ENCODE measurements at places on chromosomes 5 and 9.

DNA sequence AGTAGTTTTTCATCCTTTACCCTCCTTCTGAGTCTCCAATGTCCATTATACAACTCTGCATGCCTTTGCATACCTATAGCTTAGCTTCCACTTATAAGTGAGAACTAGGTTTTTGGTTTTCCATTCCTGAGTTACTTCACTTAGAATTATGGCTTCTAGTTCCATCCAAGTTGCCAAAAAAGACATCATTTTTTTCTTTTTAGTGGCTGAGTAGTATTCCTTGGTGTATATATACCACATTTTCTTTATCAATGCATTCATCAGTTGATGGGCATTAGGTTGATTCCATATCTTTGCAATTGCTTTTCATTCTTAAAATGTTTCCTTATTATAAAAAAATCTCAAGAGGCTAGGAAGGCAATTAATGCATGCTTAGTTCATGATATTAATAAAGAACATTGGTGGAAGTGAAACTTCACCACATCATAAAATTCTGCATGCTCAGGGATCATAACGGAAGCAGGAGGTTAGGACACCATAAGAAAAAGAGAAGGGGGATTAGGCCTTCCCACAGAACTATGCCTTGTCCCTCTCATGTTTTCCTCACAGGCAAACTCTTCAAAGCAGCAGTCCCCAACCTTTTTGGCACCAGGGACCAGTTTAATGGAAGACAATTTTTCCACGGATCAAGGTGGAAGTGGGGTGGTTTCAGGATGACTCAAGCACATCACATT lies 105.2 kb downstream of the FRMD3 start:
- no peak for DNase-seq

GRCh38 chr9:83622433-83622938 lies 457 bp upstream of the IDNK start:
- DNase-seq: no peak

DNA sequence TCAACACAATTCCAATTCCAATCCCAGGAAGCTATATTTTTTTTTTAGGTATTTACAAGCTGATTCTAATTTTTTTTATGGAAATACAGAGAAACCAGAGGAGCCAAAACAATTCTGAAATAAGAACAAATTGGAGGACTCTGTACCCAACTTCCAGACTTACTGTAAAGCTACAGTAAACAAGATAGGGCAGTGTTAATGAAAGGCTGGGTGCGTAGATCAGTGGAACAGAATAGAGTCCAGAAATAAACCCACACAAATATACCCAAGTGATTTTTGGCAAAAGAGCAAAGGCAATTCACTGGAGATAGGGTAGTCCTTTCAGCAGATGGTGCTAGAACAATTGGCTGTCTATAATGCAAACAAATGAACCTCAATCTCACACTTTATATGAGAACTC lies 50.6 kb downstream of the WHRN start:
- DNase-seq: no peak

DNA sequence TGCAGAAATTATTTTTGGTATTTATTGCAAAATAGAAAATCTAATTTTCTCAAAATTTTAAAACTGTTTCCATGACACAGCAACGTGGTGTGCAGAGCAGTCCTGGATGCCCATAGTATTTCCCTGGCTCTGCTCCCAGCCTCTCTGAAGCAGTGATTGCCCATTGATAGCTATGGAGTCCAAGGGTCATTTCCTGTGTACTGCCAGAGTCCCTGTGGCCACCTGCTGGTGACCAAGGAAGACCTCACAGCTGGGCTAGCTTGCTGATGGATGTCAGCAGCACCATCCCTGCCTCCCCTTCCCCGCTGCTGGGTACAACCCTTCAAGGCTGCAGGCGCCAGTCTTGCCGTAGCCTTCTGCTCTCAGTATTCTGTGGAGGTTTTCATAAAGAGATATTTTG lies 184.1 kb downstream of the DIRAS2 start:
- DNase-seq: no peak

GRCh38 chr5:160675988-160676387 lies 176.0 kb downstream of the ATP10B start:
- no peak for DNase-seq

- no peak for DNase-seq
These were observed 218.0 kb upstream of the C9orf72 start for GRCh38 chr9:27791311-27791710.

- DNase-seq: no peak
These were observed 186.7 kb downstream of the DRD1 start for GRCh38 chr5:175257128-175257846.

DNA sequence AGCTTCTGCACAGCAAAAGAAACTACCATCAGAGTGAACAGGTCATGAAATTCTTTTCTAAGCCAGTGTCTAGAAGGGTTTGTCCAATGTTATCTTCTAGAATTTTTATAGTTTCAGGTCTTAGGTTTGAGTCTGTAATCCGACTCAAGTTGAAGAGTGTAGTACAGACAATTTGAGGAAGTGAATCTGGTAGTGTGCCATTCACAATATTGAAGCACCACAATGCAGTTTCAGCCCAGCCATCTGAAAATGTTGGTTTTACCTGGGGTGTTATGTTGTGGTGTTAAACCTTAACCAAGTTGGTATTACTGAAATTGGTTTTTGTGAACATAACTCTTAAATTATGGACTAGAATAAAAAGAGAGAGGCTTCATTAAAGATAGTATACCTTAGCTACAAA lies 77.2 kb downstream of the ADAMTS16 start:
- DNase-seq: no peak

DNA sequence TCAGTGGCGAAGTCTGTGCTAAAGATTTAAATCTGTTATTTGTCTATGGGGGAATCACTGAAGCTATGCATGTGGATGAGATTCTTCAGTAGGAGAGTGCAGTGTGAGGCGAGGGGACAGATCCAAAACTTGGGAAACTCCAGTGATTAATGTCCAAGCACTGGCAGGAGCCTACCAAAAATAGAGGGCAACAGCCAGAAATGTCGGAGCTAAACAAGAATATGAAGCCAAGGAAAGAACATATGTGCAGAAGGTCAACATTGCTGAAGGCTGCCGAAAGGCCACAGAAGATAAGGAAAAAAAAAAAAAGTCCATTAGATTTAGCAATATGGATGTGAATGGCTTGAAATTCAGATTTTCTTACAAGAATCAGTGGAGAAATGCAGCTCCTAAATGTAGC lies 61.8 kb downstream of the C6 start:
- no peak for DNase-seq

GRCh38 chr5:93342563-93343061 lies 238.4 kb downstream of the NR2F1-AS1 start:
- DNase-seq: no peak

- DNase-seq: no peak
These were observed 8.9 kb upstream of the IL17B start for GRCh38 chr5:149387982-149388381.

DNA sequence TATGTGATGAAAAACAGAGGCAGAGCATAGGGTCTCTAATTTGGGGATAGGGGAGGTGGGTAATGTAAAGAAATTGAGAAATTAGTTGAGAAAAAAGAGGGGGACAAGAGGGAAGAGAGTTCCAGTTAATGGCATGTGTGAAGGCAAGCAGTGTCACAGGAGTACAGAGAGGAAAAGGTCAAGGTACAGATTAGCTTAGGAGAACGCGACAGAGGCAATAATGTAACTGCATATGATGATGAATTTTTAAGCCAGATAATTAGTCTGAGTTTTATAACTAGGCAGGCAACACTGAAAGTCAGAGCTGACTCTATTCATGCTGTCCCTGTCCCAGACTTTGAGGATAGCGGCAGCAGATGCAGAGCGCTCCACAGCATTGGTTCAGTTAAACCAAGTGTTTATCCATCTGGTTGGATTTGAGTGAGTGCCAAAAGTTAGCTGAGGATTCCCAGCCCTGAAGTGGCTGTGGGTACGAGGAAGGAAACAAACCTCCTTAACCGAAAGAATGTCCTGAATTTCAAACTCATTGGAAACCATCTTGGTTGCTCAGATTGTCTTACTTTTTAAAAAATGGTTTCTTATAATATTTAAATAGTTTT lies 315.2 kb downstream of the ARHGAP26 start:
- DNase-seq: peak; percentile 47

GRCh38 chr5:74394528-74394915 lies 246.0 kb downstream of the ENC1 start:
- no peak for DNase-seq

GRCh38 chr9:134628354-134628736 lies 13.3 kb upstream of the COL5A1 start:
- no peak for DNase-seq

DNA sequence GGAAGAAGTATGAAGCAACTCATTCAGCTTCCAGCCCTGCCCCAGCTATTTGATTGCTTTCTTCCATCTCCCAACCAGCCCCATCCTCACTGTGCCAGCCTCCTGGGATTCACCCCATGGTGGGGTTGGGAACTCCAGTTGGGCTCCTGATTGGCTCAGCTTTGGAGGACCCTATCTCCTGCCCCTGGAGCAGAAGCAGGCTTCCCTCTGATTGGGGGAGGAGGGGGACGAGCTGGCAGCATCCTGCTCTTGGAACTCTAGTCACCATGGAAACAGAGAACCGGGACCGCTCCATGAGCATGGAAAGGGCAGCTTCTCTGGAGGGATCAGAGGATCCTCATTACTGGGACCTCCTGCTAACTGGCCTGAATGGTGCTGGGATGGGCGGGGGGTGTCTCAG lies 2.6 kb downstream of the SLC6A7 start:
- DNase-seq: no peak

DNA sequence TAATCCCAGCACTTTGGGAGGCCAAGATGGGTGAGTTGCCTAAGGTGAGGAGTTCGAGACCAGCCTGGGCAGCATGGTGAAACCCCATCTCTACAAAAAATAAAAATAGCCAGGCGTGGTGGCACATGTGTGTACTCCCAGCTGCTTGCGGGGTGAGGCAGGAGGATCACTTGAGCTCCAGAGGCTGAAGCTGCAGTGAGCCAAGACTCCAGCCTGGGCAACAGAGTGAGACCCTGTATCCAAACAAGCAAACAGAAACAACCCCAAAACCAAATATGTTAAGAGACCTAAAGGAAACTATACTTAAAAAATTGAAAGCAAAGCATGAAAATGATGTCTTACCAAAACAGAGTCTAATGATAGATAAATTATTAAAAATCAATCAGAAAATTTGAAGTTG lies 12.4 kb downstream of the HNRNPAB start:
- DNase-seq: no peak

- no peak for DNase-seq
These were observed 260.1 kb upstream of the RGMB start for GRCh38 chr5:98513380-98513779.

DNA sequence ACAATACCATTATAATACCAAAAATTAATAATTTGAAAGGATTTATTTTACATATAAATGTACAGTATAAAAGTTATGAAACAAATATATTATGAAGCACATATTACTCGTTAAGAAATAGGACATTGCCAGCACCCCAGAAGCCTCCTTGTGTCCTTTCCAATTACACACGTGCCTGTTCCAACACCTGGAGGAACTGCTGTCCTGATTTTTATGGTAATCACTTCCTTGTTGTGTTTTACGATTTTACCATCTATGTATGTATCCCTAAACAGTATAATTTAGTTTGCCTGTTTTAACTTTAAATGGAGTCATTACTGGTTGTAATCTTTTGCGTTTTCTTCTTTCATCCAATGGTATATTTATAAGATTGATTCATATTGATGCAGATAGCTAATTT lies 105.0 kb downstream of the CDC42SE2 start:
- no peak for DNase-seq

DNA sequence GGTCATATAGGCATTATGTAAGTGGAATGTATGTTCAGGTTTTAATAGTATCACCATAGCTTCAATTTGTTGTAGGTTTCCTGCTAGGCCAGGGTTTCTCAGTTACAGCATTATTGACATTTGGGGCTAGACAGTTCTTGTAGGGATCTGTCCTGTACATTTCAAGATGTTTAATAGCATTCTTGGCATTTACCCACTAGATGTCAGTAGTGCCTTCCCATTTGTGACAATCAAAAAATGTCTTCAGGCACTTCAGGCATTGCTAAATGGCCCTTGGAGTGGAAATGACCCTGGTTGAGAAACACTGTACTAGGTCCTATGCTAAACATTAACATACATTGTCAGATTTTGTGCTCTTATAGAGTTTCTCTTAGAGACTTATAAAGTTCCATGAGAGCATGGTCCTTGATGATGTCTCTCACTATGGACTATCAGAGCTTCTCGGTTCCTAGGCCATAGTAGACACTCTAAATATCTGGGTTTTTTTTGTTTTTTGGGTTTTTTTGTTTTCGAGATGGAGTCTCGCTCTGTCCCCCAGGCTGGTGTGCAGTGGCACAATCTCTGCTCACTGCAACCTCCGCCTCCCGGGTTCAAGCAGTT lies 1.4 kb downstream of the KIF20A start:
- DNase-seq: peak; percentile 10

GRCh38 chr5:133421394-133421793 lies 190.9 kb downstream of the FSTL4 start:
- DNase-seq: no peak

GRCh38 chr9:99438596-99438995 lies 216.5 kb downstream of the SEC61B start:
- DNase-seq: no peak

GRCh38 chr9:13860946-13861640 lies 452.8 kb downstream of the NFIB start:
- no peak for DNase-seq

- peak; percentile 78 for DNase-seq
These were observed 909 bp downstream of the AFF4 start for GRCh38 chr5:132962429-132963021.

- no peak for DNase-seq
These were observed 22.5 kb upstream of the RAD23B start for GRCh38 chr9:107260437-107261081.

DNA sequence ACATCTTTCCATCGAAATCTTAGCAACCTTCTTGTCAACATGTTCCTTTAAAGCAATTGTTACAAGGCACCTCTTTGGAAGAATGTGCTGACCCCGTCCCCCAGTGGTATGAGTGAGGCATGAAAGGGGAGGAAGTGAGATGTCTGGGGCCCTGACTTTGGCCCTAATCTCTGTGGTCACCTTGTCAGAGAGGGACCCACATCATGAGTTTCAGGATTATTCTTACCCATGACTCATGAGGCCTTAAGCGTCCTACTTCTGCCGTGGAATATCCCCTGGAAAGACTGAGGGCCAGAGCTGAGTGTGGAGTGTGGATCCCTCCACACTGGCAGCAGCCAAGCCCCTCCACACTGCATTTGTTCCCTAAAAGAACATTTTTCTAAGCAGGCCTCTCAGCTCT lies 81.2 kb downstream of the FSTL4 start:
- DNase-seq: no peak

DNA sequence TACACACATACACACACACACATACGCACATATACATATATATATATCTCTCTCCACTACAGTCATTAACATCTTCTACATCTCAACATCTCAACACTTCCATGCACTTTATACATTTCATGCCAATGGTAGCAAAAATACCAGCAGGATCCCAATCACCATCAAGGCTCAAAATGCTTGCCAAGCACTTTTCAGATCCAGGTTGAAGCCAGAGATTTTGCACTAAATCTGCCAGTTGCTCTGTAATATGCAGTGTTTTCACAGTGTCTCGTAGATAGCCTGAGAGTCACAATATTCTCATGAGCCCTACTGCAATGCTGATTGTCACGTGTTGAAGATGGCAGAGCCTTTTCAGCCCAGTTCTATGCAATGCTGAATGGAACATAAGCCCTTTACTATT lies 1140.9 kb upstream of the C9orf72 start:
- DNase-seq: no peak

GRCh38 chr5:175556794-175557193 lies 78.4 kb downstream of the SFXN1 start:
- no peak for DNase-seq

- no peak for DNase-seq
These were observed 3.4 kb downstream of the MGAT1 start for GRCh38 chr5:180799194-180799593.

- peak; percentile 61 for DNase-seq
These were observed 53.2 kb upstream of the HMHB1 start for GRCh38 chr5:143758750-143759149.
